ENCODE measurements at places on chromosomes 3 and 15.

GRCh38 chr3:184284696-184285095 lies 8.9 kb downstream of the ECE2 start:
- no peak for DNase-seq

DNA sequence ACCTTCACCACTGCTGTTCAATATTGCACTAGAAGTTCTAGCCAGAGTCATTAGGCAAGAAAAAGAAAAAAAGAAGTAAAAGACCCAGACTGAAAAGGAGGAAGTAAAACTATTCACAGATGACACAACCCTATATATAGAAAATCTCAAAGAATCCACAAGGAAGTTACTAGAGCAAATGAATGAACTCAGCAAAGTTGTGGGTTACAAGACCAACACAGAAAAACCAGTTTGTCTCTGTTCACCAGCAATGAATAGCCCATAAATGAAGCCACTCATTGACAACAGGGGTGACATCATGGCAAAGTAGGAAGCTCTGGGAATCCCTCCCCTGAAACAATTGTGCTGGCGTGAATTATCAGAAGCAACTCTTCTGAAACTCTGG lies 4.6 kb downstream of the CFAP100 start:
- DNase-seq = no peak

DNA sequence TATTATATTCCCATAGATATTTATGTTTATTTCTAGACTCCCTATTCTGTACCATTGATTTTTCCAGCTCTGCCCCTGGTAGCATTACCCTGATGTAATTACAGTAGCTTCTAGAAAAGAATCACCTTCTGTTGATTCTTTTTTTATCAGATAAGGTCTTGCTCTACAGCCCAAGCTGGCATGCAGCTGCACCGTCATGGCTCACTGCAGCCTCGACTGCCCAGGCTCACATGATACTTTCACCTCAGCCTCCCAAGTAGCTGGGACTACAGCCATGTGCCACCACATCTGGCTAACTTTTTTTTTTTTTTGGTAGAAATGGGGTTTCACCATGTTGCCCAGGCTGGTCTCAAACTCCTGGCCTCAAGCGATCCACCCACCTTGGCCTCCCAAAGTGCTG lies 41.8 kb downstream of the SLC24A1 start:
- DNase-seq = no peak

DNA sequence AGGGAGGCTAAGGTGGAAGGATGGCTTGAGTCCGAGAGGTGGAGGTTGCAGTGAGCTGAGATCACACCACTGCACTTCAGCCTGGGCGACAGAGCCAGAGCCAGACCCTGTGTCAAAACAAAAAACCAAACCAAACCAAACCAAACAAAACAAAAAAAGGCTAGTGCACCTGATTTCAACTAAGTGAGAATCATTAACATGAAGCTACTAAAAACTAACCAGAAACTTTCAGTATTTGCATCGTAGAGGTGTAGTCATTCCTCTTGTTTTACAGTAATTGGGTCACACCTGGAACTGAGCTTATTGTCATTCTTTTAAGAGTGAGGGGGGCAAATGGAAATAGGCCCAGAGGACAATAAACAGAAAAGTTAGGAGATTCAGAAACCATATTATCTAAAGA lies 58.5 kb downstream of the ST6GAL1 start:
- DNase-seq = no peak

DNA sequence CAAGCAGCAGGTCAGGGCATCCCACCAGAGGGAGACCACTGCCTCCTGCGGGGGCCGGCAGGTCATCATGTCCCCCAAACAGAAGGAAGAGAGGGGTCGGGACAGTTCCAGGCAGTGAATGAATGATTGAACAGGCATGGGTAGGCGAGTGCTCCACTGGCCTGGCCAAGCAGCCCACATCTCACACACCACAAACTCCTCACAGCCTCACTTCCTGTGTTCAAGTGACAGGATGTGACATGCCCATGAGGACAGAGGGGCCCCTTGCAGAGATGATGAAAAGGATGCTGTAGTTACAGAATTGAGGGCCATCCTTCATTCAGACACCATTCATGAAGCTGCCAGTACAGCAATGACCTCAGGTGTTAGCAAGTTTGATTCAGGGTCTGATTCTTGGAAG lies 3.7 kb downstream of the IQSEC1 start:
- peak; percentile 10 for DNase-seq

DNA sequence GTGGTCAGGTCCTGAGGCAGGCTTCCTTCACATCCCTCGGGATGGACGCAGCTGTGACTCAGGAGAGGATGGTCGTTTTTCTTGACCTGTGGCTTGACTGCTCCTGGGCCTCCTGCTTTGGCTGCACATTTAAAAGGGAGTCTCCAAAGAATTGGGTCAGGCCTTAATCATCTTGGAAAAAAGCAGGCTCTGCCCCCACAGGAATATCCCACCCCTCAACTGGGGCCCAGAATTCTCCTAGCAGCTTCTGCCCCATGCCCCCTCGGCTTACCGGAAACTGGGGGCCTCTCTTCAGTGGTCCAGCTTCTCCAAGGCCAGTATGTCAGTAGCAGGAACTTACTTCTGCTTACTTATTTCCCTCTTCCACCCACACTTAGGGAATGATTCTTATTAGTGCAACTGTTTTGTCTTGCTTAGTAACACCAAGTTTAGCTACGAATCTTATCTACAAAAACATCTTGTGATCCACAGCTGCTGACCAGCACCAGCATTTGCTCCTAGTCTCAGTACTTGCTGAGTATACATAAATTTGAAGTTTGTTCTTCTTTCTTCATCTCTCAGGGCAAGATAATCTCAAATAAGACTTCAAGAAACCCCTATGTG lies 35.7 kb downstream of the ATG7 start:
- DNase-seq = no peak

DNA sequence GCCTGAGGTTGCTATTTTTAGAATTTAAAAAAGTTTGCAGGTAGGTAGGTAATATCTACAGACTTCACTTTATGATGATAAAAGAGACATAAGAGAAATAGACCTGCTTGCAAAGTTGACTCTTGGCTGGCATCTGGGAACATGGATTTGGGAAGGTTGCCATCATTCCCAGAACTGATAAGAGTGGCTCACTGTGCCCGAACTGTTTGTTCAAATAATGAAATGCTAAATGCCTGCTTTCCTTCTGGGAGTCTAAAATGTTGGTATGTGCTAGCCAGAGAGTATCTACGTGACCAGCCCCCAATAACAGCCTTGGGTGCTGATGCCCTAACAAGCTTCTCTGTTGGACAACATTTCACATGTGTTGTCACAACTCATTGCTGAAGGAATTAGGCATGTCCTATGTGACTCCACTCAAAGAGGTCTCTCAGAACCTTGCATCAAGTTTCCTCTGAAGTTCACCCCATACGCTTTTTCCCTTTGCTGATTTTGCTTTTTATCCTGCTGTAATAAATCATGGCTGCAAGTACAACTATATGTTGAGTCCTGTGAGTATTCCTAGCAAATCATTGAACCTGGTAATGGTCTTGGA lies 95.5 kb downstream of the FHIT start:
- DNase-seq = no peak

DNA sequence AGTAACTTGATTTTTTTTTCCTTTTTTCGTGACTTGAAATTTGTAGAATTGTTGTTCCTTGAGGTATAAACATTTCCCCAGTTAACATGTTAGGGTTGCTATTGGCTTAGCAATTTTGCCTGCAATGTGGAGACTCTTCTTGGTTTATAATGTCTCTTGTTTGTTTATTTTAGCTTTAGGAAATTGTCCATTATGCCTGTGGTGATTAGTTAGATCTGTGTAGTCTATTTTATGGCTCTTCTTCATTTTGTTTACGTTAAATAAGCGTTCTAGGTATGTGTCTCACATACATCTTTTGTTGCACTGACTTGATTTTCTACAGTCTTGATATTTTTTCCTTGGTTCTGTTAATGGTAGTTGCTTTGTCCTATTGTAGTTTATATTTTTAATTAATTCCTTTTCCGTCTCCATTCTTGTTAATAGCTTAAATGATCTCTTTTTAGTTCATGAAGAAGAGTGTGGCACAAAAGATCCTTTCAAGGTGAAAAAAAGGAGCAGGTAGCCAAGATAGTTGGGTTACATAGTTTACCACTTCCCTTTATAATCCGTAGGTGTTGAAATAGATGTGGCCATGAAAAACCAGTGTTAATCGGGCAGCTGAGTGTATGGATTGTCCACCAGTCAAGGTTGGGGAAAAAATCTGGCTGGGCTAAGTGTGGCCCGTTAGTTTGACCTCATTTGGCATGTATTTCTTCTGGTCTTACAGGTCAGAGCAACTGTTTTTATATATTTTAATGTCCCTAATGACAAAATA lies 12.1 kb downstream of the IQGAP1 start:
- no peak for DNase-seq

DNA sequence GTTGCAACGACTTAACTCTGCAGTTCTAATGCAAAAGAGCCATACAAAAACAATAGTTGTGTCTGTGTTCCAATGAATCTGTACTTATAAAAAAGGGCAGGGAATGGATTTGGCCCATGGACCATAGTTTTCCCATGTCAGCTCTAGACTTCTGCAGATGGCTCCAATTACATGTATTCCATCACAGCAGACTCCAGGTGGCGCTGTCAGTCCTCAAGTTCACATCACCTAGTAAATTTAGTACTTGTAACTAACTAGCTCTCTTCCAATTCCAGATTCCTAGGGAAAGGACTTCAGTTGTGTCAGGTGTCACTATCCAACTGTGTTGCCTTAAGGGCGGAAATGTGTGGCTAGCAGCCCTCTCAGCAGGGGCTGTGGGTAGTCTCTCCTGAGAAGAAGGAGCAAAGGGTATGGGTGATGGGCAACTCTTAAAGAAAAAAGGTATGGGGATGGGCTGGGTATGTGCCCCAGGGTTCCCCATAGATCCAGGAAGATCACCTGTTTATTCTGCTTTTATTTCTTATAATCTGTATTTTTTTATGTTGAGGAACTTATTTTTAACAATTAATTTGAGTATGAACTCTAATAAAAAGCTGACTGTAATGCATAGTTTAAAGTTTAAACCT lies 36.2 kb downstream of the BBS4 start:
- DNase-seq = peak; percentile 49

GRCh38 chr15:65791335-65792137 lies 557 bp downstream of the DENND4A start:
- DNase-seq = peak; percentile 10

DNA sequence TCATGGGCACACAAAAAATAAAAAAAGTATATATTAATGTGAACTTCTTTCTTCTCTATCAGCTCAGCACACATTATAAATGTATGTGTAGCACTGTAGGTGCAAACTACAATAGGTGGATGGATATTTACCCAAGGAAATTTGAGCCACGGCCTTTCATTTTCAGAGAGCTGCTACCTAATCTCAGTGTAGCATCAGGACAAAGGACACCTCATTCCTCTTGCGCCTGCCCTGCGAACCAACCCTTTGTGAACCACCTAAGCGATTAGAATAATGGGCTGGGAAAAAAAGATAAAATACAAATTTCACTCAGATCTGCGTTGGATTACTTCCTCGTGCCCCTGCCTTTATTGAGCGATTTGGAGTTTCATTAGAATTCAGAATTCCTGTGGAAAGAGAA lies 263.2 kb downstream of the NR2F2 start:
- DNase-seq = no peak

DNA sequence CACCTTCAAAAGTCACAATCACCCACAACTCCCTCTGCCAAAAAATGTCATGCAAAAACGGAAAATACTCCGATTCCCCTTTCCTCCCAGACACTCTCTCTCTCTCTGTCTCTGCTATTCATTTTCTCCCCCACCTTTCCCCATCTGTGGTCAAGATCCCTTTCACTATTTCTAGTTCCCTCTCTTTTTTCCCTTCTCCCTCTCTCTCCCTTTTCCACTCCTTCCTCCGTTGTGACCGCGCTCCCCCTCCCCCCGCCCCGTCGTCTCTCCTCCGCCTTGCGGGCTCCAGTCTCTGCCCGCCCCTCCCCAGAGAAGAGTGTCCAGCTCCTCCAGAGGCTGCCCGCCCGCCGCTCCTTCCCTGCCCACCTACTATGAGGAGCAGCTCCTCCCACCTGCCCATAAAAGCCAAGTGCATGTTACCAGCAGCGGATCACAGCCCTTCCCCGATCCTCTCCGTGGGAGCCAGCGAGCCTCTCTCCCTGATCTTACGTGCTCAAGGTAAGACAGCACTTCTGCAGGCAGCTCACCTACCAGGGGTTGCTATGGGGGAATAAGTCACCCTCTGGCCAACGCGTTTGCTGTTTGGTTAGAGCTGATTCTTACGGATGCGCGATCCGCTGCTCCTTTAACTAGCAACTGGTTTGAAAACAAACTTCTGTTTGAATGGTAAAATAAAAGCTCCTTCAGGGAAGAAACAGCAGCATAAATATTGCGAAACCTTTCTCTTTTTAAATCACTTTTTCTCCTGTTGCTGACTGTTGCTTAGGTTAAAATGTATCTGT lies at the start of gene COL8A1:
TSS of gene COL8A1 (plus strand) at position 428 of the 782 bp plus-strand sequence. CDS start 152,089 bp downstream, outside the sequence.
- DNase-seq = no peak

DNA sequence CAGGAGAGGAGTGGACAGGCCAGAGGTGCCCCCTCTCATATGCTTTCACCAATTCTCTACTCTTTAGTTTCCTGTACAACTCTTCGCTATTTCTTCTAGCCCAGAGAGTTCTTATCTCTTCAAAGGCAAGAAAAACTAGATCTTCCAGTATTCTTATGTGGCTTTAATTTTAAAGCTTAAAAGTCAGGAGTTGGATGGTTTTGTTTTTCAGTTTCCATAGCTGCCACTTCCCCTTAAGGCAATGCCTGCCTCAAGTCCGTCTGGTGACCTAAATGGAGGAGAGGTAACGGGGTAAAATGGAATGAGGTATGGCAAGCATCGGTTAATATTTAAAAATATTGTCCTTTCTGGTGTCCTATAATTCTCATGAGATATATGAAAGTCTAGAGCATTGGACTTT lies 11.4 kb upstream of the VGLL3 start:
- DNase-seq = no peak

- DNase-seq = no peak
Observed at GRCh38 chr15:85142312-85142711, 160.7 kb downstream of the PDE8A start.

DNA sequence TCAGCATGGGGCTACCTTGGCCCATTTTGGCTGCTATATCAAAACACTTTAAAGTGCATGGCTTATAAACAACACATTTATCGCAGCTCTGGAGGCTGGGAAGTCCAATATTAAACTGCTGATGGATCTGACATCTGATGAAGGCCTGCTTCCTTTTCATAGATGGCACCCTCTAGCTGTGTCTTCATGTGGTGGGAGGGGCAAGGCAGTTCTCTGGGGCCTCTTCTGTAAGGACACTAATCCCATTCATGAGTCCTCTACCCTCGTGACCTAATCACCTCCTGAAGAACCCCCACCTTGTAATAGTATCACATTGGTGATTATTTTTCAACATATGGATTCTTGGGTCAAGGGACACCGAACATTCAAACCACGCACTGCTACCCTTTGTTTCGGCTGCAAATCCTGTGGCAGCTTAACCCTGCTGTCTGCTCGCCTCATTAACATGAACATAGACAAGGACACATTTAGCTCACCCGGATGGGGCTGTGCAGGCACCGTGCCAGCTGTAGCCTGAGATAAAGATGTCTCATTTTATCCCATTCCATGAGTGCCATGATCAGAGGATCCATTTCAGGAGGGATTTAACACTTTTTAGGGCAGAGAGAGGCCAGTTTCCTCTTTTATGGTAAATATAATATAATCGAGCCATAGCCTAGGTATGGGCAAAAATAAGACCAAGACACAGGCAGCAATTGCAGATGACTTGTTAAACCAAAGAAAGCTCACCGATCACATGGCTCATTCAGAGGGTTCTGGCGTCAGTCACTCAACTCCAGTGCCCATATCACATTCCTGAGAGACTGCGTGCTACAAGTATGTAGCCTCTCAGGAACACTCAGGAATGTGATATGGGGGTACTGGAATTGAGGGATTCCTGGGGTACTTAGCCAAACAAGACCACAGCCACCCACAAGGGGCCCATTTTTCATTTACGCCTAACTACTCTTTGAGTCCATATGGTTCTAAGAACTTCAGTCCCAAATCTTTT lies 251.1 kb upstream of the ST8SIA2 start:
- DNase-seq = no peak

All from activated CD4-positive, CD25-positive, alpha-beta regulatory T cell treated with anti-CD3 and anti-CD28 coated beads, Interleukin-2, amount 50 U/mL, for 16 hours (primary cell).